Regular cardiac myocyte (primary cell): ENCODE measurements at places on chromosomes 7 and 10. TPM values are rescaled to one million over a fixed set of nuclear protein-coding genes. Genes with fewer than 3 reads are reported as not detected.

LBX1 gene
- total RNA-seq: not detected in 2 replicates

TNPO3 gene
- 64.3 and 81.3 TPM in 2 replicates for total RNA-seq

PLPP4 gene
- 15.0 and 20.0 TPM in 2 replicates for total RNA-seq

SPDYE6 gene
- total RNA-seq: not detected in 2 replicates

CYP3A4 gene
- total RNA-seq: not detected in 2 replicates

C7orf57 gene
- total RNA-seq: not detected in 2 replicates

SYPL1 gene
- 44.7 and 56.7 TPM in 2 replicates for total RNA-seq

MMS19 gene
- 64.6 and 77.5 TPM in 2 replicates for total RNA-seq

SMC3 gene
- 18.9 and 32.4 TPM in 2 replicates for total RNA-seq

UBTD1 gene
- 16.9 and 31.4 TPM in 2 replicates for total RNA-seq

PNLIPRP2 gene
- total RNA-seq: not detected in 2 replicates
